NCI-H524 (cell line): ENCODE measurements at places on chromosomes 2 and 18.

GRCh38 chr2:187051350-187051749 lies 202.4 kb upstream of the ZSWIM2 start:
- no peak for DNase-seq

DNA sequence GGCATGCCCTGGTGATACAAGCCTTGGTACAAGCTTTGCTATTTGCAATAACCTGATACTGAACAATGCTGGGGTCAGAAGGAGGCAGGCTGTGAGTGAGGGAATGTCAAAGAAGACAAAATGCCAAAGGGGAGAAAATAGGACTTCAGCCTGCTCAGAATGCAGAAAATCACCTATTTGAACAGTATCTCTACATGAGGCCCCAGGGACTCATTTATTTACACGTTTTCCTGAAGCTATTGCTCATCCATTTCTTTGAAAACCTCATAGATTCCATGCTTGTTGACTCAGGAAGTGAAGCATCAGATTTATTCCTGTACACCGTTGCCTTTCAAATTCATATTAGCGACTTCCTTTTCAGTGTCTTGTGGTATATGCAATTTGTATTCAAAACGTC lies 69.4 kb upstream of the CBLN2 start:
- DNase-seq, result no peak

GRCh38 chr18:37403100-37403781 lies 162.4 kb downstream of the CELF4 start:
- peak; percentile 83 for DNase-seq

DNA sequence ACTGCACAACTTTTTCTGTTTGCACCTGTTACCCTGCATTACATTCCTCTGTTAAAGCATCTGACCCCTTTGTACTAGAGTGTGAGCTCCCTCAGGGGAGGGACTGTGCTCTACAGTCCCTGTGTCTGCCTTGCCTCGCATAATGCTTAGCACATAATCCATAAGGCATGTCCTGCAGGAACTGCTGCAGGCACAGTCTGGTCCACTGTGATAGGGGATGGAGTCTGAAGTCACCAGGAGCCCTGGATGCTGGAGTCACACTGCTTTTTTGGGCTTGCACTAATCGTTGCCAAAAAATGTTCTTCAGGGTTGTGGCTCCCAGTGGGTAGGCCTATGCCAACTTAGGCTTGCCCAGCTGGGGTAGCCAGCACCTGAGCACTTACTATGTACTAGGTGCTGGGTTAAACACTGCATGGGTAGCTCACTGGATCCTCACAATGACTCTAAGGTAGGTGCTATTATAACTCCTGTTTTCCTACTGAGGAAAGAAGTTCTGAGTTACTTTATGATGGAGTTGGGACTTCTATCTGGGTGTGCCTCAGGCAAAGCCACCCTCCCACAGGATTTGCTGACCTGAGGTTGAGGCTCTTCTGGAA lies 33.3 kb downstream of the COPS7B start:
- no peak for DNase-seq

- DNase-seq, result no peak
These were observed 48.9 kb downstream of the PARD6G start for GRCh38 chr18:80198391-80198790.

- DNase-seq, result no peak
These were observed 45.6 kb upstream of the SLC1A4 start for GRCh38 chr2:64943387-64944150.

DNA sequence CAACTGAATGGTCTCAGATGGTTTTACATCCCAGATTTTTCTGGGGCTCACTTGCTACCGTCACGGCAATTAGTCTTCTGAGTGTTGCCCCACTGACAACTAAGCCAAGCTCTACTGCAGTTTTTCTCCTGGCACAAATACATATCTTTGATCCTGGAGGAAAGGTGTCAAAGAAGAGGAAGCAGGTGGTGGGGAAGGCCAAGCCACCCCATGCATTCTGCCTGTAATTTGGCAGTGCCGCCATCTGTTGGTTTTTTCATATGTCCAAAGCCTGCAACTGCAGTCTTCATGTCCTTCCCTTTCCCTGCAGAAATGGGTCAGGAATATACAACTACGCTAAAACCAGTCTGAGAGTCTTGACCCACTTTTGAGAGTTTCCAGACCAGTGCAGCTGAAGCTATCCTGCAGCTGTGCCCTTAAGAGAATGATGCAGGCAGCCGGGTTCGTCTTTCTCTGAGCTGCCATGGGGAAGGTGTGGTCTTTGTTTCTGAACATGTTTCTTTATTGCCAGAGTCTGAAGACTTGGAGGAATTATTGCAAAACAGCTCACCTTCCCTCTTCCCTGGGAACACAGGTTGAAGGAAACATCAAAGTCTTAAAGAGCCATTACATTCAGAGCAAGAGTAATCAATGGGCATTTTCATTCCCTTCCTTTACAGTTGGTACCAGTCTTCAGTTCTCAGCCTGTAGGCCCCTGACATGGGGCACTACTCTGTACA lies 71.8 kb upstream of the ATL2 start:
- no peak for DNase-seq

- no peak for DNase-seq
These were observed 76.4 kb upstream of the TTC39C start for GRCh38 chr18:23938043-23938756.

DNA sequence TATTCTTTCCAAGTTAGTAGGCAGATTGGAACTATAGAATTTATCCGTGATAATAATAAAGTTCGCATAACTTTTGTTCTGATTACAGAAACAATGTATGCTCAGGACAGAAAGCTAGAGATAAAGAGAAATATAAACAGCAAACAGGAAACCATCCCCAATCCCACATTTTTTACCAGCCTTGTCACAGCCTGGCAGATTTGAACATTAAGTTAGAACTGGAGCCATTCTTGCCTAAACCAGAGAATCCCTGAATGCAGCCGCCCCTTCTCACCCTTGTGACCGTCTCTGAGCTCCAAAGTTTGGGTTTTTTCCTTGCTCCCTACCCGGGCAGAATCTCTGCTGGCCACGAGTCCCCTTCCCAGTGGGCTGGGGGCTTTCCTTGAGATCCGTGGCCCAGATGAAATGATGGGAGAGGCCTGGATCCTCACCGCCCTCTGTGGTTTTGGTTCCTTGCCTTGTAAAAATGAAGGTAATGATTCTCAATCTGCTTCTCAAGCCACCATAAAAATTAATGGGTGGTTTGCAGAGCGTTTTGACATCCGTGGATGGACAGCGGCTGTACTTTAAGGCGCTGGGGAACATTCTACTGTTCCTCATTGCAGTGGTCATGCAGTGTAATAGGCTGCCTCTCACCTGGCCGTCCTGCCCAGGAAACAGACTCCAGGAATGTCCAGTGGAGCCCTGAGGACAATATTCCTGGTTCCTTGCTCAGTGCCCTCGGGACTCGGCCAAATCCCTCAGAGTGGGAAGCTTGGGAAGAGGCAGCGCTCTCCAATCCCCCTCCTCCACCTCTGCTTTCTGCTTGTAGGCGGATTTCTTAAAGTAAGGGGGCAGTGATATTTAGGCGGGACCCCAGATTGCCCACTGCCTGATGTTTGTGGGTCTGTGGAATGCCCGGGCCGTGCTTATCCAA lies 1.6 kb downstream of the SH3BP4 start:
- DNase-seq, result no peak
